Smooth muscle cell of the pulmonary artery (primary cell): ENCODE measurements at places on chromosomes 13 and 19. TPM values are rescaled to one million over a fixed set of nuclear protein-coding genes. Genes with fewer than 3 reads are reported as not detected.

Gene ZNF808
- total RNA-seq, result 23.9 and 24.8 TPM in 2 replicates

Gene FAM83E
- total RNA-seq, result 0.23 and 0.52 TPM in 2 replicates

Gene PGLYRP1
- total RNA-seq, result not detected in 2 replicates

Gene SLC1A6
- total RNA-seq, result not detected in 2 replicates

Gene OR7A5
- total RNA-seq, result not detected in 2 replicates

Gene RAB3A
- 8.6 and 10.4 TPM in 2 replicates for total RNA-seq

Gene ZNF790
- 7.4 and 8.1 TPM in 2 replicates for total RNA-seq

Gene ANKRD27
- total RNA-seq, result 38.2 and 38.9 TPM in 2 replicates

Gene PRODH2
- not detected in 2 replicates for total RNA-seq

Gene IL12RB1
- 0.33 and 0.36 TPM in 2 replicates for total RNA-seq

Gene SLC44A2
- 97.8 and 132 TPM in 2 replicates for total RNA-seq

Gene CEACAM19
- 3.8 and 5.6 TPM in 2 replicates for total RNA-seq

Gene RYR1
- total RNA-seq, result under 0.01 and 0.03 TPM in 2 replicates

Gene S1PR4
- not detected in 2 replicates for total RNA-seq

Gene FTL
- total RNA-seq, result 4,527 and 7,180 TPM in 2 replicates

Gene NLRP11
- not detected in 2 replicates for total RNA-seq
